Testis (tissue), 5 donors: ENCODE measurements at places on chromosomes 16 and 17.

DNA sequence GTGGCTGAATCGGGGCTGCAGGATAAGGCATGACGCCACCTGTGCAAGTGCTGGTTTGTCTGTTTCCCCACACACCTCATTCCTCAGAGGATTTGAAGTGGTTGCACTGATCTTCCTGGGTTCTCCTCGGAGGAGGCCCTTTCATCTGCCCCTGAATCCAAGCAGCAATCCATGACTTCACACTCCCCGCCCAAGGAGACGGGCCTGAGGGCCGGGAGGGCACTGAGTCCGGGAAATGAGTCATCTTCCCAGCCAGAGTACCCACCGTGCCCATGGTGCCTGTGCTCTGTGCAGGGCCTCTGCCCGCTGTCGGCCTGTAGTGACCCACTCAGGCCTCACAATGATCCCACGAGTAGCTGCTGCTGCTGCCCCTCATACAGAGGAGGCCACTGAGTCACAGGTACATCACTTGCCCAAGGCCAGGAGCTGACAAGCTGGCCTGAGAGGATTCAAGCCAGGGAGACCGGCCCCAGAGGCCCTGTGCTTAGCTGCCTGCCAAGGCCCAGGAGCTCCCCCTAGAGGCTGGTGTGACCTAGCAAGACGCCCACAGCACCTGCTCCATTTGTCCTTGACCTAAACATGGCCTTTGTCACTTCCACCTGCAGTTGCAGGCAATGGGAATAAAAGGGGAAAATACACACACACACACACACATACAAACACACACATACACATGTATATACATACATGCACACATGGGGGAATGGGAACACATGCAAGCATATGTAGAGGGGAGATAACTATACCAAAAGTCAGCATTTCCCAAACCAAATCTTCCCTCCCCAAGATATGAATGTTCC is 240.0 kb downstream of the C16orf95 start:
- no peak for DNase-seq

GRCh38 chr17:72064606-72065193 is 56.1 kb upstream of the SOX9 start:
- no peak for DNase-seq

- no peak for DNase-seq
These were observed 95.6 kb downstream of the STXBP4 start for GRCh38 chr17:55063885-55064874.

DNA sequence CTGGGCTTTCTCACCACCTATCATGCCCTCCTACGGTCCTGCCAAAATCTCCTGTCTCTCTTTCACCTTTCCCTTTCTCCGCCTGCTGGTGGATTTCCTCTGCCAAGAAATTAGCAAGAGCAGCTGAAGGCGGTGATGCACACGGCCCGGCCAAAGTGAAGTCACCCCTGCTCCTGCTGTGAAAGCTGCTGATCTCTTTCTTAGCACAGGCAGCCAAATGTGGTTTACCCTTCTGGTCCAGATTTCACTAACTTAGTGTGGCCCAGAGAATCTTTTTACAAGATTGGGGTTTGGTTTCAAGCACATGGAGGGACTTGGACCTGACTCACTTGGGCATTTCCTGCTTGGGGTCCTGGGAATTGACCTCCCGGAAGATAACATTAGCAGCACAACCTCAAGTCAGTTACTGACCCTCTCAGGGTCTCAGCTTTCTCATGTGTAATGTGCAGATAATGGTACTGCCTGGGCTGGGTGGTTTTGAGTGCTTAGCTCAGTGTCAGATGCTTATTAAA is 155.7 kb downstream of the SOCS1 start:
- DNase-seq, result peak; percentile 51

DNA sequence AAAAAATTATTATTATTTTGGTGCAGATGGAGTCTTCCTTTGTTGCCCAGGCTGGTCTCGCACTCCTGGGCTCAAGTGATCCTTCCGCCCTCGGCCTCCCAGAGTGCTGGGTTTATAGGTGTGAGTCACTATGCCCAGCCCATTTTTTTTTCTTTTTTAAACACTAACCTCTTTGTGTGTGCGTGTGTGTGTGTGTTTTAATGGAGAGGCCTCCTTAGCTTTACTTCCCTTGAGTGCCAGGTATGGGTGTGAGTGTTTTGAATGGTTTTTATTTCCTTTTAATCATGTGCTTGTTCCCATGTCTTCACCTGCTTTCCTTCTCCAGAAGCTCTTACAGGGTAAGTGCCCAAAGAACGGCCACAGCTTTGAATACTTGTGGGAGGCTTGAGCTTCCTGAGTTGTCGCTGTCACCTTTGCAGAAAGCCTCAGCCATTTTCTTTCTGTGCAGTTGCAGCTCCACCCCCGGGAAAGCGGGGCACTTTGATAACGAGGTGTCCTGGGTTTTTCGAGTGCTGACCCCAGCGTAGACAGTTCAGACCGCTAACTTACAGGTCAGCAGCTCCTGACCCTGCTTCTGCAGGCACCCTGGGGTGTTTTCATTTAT is 22.6 kb downstream of the AKAP1 start:
- no peak for DNase-seq

DNA sequence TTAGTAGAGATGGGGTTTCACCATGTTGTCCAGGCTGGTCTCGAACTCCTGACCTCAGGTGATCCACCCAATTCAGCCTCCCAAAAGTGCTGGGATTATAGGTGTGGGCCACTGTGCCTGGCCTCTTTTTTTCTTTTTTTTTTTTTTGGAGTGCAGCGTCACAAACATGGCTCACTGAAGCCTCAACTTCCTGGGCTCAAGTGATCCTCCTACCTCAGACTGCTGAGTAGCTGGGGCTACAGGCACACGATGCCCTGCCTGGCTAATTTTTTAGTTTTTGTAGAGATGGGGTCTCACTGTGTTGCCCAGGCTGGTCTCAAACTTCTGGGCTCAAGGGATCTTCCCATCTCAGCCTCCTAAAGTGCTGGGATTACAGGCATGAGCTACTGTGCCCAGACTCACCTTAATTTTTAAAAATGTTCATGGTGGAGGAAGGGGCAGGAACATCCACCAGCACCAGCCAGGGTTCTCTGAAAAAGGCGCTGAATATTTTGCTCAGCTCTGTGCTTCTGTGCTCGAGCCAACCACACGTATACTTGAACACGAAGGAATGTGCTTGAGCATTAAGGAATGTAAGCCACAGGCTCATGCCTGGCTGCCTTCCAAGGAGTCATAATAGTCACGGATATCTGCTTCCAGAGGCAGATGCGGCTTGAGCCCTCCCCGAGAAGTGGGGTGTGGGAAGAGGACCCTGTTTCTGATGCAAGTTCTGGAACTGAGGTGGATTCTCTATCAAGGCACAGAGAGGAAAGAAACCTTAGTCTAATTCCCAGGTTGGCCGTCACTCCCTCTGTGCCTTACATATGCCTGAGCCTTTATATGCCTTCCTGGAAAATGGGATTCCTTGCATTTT is 65.5 kb upstream of the CREBBP start:
- peak; percentile 68 for DNase-seq

DNA sequence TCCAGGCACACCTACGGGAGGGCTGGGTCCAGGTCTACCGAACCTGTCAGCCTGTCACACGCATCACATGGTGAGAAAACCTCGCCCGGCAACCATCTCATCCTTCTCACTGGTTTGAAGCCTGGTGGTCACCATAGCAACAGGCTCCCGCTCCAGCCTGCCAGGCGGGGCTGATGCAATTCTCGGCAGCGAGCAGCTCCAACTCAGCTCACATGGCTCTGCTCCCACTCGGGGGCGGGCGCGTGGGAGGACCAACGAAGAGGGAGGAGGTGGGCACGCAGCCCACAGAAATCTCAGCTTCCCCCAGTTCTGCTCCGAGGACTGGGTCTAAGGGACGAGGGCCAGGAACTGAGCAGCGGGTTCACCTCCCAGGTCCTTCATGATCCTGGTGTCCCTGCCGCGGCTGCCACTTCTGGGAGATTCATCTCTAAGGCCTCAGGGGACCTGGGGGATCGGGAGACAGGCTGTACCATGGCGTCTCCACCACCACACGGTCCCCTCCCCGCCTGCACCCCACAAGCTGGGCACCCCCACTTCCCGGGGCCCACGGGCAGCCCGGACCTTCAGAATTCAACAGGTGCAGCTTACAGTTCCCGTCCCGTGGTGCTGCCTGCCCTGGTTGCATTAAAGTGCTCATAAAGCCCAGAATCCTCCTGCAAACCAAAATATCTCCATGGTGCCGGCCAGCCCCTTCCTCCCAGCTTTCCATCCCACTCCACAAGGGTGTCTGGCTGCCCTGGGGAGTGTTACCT is 25.8 kb downstream of the ABR start:
- DNase-seq, result peak; percentile 76

GRCh38 chr16:30766933-30767284 is 4.8 kb downstream of the RNF40 start:
- DNase-seq, result peak; percentile 41

- DNase-seq, result no peak
These were observed 1.1 kb downstream of the PRSS41 start for GRCh38 chr16:2799205-2799858.

- peak; percentile 76 for DNase-seq
These were observed 593 bp downstream of the CDIPT start for GRCh38 chr16:29862383-29862883.

GRCh38 chr16:15493466-15494180 is 59.2 kb downstream of the BMERB1 start:
- no peak for DNase-seq

DNA sequence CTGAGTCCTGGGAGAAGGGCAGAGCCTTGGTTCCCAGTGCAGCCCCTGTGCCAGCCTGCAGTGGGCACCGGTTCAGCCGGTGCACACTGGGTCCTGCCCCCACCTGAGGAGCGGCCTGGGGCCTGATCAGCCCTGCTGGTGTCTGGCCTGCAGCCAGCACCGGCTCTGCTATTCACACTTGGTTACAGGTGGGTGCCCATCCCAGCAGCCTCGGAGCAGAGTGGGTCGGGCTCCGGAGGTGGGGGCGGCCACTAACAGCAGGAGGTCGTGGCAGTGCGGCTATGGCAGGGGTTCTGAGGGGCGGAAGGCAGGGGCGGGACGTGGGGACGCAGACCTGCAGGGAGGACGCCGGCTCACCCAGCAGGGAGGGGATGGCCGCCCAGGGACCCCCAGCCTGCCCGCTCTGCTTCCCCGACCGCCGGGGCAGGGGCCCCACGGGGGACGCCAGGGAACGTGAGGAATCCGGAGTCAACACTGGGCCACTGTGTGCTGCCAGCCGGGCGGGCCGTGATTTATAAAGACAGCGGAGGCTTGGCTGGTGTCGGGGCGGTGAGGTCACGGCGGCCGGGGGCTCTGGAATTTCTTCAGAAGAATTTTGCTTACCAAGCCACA is 20.3 kb downstream of the METRNL start:
- DNase-seq, result no peak

DNA sequence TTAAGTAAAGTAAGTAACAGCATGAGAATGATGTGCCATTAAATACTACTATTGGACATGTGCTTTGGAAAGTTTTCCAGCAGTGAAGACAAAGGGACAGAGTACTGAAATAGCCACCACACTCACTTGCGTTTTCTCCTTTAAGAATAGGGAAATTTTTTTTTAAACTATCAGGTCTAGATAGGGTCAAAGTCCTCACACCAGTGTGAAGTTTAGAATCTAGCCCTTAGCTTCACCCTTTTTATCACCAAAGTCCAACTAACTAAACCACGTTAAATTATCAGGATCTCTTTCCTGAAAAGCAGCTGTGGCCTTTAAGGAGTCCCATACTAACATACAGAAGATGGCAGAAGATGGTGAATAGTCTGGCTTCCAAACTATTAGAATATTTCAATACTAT is 180.9 kb downstream of the ZNF18 start:
- DNase-seq, result no peak

DNA sequence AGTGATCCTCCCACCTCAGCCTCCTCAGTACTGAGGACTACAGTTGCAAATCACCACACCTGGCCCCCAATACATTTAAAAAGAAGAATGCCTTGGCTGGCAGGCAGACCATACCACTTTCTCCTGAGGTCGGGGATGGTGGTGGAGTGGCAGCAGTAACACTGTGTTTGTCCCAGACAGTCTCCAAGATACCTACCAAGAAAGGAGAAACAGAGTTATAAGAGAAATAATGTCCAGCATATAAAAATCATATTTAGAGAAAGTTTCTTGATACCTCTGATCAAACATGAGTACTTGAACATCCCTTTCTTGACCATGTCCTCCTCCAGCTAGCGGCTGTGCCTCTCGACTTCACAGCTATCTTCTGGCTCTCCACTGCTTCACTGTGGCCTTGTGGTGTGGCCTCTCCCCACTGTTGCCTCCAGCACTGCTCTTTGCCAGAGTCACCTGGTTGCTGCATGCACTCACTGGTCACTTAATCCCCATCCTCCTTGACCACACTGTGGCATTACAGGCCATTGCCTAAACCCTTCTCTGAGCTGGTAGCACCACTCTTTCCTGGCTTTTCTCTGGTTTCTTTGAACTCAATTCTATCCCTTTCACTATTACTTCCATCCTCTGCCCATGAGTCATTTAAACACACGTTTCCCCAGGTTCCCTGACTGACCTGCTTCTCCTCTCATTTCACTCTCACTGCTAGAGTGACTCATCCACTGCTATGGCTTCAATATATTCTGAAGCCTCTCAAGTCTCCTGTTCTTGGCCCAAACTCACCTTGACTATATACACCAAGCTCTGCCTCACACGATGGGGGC is 45.2 kb downstream of the XPO6 start:
- DNase-seq, result no peak

DNA sequence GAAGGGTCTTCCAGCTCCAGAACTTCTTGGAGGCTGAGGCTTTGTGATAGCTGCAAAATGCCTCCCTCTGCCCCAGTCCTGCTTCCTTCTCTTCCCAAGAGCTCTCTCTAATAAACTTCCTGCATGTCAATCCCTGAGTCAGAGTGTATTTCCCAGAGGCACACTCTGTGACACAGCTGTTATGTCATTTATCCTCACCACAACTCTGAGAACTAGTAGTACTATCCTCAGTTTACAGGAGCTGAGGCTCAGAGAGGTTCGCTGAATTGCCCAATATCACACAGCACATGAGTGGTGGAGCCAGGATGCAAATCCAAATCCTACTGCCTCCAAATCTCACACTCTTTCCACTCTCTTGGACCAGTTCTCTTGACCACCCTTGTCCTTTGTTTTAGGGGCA is 20.0 kb downstream of the UNC45B start:
- no peak for DNase-seq

- peak; percentile 33 for DNase-seq
These were observed 445 bp upstream of the DBNDD1 start for GRCh38 chr16:90019543-90020259.

GRCh38 chr17:39676198-39676819 is 8.1 kb downstream of the PNMT start:
- DNase-seq, result peak; percentile 78

DNA sequence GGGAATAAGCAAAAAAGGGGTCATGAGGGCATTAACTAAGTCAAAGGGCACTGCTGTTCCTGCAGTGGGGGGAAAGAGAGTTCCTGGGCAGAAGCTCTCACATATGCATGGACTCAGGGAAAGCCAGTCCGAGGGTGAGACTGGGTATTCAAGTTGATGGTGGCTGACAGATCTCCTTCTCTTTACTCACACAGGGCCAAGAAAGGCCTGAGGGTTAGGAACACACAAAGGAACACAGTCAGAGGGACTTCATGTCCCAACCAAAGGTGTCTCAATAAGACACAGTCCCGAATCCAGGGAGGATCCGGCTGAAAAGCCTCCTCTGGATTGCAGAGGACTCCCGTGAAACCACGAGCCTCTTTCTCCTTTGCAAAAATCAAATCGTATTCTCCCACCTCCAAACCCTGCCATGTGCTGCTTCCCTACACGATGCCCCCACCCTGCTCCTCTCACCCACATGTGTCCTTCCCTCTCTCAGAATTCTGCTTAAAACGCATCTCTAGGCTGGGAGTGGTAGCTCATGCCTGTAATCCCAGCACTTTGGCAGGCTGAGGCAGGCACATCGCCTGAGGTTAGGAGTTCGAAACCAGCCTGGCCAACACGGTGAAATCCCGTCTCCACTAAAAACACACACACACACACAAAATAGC is 23.6 kb downstream of the CUEDC1 start:
- no peak for DNase-seq

- no peak for DNase-seq
These were observed 92.4 kb downstream of the RPGRIP1L start for GRCh38 chr16:53611179-53611696.
